ENCODE measurements at places on chromosomes 5 and 9.

DNA sequence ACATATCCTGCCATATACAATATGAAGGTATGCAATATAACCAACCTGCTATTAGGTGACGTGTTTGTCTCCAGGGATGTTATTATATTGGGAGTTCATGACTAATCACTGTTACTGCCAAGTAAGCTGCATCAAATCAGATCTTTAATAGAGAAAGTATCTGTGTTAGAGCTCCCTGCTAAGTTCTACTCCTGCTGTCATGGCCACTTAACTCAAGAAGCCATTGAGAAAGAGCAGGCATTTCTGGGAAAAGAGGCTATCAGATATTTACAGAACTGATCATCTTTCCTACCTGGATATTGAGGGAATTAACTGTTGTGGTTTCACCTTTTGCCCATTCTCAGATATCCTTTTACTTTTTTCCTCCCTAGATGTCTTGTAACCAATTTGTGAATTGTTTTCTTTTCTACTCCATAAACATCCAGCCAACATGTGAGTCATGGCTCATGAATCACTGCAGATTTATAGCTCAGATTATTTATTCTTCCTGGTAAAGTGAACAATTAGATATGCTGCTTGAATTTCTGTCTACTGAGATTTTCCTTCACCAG lies 634.8 kb upstream of the FAM174A start:
- no peak for DNase-seq

GRCh38 chr5:140024928-140025327 lies 18.2 kb downstream of the NRG2 start:
- DNase-seq, result no peak

DNA sequence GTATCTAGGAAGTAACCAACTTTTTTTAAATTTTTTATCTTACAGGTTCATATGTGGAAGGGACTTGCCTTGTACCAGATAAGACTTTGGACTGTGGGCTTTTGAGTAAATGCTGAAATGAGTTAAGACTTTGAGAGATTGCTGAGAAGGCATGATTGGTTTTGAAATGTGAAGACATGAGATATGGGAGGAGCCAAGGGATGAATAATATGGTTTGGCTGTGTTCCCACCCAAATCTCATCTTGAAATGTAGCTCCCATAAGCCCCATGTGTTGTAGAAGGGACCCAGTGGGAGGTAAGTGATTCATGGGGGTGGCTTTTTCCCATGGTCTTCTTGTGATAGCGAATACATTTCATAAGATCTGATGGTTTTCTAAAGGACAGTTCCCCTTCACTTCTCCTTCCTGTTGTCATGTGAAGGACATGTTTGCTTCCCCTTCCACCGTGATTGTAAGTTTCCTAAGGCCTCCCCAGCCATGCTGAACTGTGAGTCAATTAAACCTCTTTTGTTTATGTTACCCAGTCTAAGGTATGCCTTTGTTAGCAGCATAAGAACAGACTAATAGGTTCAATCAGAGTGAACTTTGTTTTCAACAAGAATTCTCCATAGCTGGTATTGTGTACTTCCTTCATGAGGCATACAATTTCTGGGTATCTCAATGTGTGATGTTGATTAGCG lies 535.6 kb upstream of the MEF2C start:
- DNase-seq, result no peak

DNA sequence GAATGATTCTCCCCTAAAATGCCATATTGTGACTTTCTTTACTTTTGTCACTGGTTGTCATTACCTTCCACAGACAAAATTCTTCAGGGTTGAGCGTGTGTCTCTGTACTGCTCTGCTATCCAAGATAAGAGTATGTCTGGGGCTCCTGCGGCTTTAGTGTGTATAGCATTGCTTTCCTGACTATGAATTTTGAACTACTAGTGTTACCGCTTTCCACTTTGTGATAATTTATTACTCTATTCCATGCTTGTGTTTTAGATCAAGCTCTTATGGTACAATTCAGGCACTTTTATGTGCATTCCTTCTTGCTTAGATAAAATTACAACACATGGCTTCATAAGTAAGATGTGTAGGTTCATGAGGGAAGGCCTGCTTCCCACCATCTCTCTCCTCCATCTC lies 51.5 kb upstream of the MEF2C start:
- DNase-seq, result no peak

GRCh38 chr5:133236541-133236951 lies 184.7 kb downstream of the HSPA4 start:
- DNase-seq, result no peak
